T-helper 1 cell (primary cell): ENCODE measurements at places on chromosomes 16 and 17.

- no peak for DNase-seq
Measured at GRCh38 chr17:64092952-64093451, 36.9 kb downstream of the ERN1 start.

GRCh38 chr17:64515419-64515818, 8.6 kb downstream of the CEP95 start:
- DNase-seq, result no peak

DNA sequence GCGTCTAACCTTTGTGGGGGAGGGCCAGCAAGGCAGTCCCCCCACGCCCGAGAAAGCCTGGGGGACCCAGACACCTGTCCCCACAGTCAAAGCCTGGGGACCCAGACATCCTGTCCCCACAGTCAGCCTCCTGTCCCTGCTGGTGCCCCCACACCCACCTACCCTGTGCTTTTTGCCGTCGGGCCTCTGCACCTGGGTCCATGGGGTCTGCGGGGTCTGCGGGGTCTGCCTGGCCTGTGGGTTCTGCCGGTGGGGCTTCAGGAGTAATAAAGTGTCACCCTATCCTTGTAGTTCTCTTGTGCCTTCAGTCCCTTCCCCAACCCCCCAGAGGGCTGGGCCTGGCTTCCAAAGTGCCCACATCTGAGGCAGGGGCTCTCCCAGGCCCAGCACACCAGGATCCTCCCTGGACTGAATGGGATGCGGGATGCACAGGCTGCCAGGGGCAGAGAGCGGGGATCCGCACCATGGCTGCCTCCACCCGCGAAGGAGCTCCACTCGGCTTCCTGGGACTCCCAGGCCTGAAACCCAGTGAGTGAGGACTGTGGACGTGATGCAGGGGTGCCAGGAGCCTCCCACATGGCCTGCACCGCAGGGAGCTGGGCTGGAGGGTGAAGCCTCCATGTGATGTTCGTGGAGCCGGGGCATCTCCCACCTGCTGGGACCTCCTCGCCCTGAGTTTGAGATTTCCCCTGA, 16.3 kb upstream of the DPEP1 start:
- no peak for DNase-seq

DNA sequence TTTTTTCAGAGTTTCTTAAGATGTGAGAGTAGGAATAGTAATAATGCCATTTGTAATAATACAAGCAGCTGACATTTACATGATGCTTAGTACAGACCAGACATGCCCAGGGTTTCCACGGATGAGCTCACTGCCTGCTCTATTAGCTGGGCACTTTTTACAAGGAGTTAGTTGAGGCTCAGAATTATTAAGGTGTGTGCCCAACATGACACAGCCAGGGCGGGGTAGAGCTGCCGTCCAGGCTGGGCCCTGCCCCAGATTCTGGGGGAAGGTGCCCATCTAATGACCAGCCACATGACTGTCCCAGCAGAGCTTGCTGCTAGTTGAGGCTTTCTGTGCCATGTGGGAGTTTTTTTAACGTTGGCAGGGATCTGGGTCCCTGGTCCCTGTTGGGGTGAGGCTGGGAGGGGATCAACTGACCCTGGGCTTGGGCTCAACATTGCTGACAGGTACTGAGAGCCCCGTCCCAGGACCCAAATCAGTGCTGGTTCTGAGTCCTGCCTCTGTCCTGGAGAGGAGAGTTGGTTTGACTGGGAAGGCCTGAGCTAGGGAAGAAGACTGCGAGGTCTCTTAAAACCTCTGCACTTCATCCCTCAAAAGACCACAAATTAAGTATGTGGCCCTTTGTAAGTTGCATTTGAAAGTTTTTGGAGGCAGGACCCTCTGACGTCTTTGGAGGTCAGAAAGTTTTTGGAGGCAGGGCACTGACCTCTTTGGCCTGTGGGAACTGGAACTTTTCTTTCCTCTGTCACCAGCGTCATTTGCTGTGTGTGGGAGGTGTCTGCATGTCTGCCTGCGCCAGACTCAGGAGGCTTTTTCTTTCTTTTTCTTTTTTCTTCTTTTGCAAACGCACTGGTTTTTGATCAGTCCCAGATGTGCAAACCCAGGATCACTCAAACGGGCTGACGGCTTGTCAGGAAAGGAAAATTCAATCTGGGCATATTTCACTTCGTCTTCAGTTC, 2.2 kb downstream of the CRISPLD2 start:
- DNase-seq, result no peak

- DNase-seq, result no peak
Measured at GRCh38 chr17:63442549-63443035, 3.5 kb downstream of the CYB561 start.

DNA sequence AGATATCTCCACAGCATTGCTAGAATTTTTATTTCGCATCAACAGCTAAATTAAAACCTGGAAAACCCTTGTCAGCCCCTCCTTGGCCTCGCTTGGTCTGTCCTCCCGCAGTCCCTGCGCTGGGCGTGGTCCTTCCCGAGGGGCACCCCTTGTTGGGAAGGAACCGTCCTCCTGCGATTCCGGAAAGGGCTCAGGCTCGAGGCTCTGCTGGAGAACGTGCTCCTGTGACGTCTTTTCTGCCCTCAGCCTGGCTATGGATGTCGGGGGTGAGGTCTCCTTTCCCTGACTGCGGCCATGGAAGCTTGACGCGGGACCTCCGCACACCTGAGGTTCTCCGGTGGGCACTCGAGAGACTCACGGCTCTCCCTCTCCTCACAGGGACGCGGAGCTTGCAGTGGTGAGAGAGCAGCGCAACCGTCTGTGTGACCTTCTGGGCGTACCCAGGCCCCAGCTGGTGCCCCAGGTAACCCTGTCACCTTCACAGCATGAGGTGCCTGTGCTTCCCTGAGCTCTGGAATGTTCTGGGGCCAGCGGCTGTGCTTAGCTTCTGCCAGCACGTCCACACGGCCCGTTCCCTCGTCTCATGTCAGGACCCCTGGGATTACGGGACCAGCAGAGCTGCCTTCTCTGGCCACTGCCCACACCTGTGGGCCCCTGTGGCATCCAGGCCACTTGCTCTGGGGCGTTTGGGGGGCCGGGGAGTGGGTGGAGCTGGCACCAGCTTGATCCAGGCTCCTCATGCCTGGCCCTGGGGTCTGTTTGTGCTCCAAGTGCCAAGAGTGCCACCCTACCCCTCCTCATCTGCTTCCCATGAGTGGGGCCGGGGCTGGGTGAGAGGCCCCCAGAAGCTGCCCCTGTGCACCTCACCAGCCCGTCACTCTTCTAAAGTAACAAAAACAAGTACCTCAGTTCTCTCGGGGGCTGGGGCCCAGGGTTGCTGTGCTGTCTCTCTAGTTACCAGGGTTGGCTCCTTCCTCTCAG, 101.5 kb upstream of the ZNF750 start:
- DNase-seq, result no peak

- no peak for DNase-seq
Measured at GRCh38 chr17:3555189-3555796, 2.3 kb downstream of the TRPV3 start.

GRCh38 chr16:8848231-8848938, 20.4 kb downstream of the CARHSP1 start:
- DNase-seq, result no peak

DNA sequence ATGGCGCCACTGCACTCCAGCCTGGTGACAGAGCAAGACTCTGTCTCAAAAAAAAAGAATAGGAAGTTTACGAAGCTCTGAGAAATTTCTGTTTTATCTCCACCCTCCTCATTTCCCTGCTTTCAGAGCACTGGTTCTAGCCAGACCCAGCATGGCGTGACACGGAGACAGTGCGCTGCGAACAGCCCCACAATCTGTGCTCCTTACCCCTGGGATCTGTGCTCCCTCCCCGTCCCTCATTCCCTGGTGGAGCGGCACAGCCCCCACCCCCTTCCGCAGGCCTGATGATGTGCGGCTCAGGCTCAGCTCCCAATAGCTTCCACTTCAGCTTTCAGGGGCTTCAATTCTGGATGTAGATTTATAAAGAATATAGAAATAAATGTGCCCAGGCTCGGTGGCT, 56.1 kb upstream of the ENDOV start:
- no peak for DNase-seq

GRCh38 chr16:89484041-89484501, 6.3 kb downstream of the ANKRD11 start:
- peak; percentile 57 for DNase-seq

DNA sequence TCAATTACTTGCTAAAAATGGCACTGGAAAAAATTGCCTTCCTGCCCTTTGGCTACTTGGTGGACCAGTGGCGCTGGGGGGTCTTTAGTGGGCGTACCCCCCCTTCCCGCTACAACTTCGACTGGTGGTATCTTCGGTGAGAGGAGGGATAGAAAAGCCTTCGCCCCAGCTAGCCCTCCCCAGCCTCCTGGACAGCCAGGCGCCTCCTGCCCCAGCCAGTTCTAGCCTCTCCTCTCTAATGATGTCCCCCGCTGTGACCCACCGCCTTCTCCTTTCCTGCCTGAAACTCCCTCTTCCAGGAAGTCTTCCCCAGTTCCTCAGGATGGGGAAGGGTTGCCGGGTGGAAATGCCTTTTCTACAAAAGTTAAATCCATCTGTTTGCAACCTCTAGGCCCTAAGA, 6.2 kb downstream of the ACE start:
- no peak for DNase-seq

DNA sequence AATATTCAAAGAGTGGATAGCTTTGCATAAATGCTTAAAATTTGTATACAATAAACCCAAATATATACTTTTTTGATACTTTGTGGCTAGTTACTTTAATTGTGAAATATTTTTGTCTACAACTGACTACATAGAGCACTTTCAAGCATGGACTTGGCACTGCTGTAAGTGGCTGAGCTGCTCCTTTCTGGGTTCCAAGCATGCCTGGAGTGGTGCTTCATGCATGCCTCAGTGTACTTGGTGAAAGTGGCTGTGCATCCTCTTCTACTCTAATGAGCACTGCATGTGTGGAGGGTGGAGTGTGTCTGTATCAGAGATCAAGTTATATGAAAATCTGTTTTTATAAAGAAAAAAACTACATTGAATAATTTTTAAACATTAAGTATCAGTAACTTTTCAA, 94.1 kb downstream of the OMG start:
- no peak for DNase-seq

DNA sequence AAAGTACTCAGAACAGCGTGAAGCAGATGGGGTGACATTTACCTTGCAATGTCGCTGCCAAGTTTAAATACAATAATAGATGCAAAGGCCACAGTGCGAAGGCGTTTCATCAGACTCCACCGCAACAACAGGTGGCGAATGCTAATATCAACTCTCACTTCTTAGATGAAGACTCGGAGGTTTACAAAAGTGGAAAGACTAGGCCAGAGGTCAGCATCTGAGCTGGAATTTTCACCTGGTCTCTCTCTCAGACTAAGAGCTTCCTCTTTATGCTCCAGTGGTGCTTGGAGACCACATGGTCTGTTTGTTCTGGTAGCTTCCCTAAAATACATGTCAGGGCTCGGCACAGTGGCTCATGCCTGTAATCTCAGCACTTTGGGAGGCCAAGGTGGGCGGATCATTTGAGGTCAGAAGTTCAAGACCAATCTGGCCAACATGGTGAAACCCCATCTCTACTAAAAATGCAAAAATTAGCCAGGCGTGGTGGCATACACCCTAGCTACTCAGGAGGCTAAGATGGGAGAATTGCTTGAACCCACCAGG, 169.1 kb downstream of the XYLT1 start:
- no peak for DNase-seq

- no peak for DNase-seq
Measured at GRCh38 chr17:35738519-35739133, 7.2 kb downstream of the RASL10B start.

DNA sequence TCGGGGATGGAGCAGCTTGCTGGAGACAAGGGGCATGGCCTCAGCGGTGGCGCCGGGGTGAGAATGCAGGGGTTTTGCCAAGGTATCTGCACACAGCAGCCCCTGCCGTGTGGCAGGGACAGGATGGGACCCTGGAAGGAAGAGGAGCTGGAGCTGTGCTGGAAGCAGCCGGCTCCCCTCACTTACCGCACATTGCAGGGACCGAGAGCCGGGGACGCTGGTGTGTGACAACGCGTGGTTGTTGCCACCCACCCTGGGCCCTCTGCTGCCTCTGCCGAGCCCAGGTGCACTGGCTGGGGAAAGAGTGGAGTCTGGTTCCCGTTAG, 3.0 kb downstream of the NUBP2 start:
- DNase-seq, result no peak

DNA sequence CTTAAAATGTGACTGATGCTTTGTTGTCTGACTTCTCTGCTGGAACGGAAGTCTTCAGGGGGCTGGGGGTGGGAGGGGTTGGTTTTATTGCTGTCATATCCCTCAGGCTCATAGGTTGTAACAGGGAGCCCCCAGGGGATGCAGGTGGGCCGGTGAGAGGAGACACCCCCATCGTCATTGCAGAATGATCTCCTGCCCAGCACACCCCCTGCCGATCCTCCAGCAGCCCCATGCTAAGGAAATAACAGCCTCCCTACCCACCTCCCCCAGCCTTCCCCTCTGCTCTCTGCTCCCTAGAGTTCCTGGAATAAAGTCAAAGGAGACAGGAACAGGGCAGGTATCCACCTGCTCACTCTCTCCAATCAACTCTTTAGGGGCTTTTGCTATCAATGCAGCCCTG, 270.1 kb upstream of the TNRC6C start:
- no peak for DNase-seq

DNA sequence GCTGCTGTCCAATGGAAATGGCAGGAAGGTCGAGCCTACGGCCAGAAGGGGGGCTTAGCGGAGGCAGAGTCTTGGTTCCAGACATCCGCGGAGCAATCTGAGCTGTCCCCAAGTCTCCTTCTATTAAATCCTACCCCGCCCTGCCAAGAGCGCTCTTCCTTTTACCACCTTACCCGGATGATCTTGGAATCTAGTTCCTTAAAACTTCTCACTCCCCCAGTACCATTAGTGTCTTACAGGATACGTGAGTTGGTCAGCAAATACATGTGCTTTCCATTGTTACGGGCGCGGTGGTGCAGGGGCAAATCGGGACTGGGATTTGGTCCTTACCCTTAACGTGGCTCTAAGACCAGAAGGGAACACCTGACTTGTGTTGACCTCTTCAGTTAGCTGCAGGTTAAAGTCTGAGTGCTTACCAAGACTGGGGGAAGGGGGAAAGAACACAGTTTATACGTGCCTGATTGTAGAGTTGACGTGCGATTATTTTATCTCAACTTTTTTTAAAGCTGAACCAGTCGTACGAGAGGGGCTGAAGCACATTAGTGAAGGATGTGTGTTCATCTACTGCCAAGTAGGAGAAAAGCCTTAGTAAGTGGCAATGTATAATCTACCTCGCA, 495 bp downstream of the TXNDC17 start:
- DNase-seq, result no peak

DNA sequence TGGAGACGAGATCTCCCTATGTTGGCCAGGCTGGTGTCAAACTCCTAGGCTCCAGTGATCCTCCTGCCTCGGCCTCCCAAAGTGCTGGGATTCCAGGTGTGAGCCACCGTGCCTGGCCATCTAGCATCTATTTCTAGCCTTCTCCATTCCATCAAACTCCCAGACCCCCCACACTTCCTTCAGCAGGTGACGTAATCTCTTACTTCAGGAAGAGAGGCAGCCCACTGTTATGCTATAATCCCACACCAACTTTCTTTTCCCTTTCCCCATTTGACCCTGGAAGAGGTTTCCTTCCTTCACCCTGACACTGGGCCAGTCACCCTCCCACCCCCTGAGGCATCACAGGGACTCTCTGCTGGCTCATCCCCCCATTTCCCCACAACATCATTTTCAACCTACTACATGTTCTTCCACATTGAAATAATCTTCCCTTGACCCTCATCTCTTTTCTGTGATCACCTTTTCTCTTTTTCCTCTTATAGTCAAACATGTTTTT, 7.6 kb downstream of the ITGA2B start:
- no peak for DNase-seq

- DNase-seq, result no peak
Measured at GRCh38 chr16:46650254-46650623, 29.1 kb upstream of the SHCBP1 start.
